Fibroblast of skin of right quadriceps (primary cell): ENCODE measurements at places on chromosomes 11 and 22.
A peak's percentile ranks its signal among the peaks of the same experiment; 100 is the strongest.

- no peak for DNase-seq
These were observed 311 bp downstream of the APBB1 start for GRCh38 chr11:6418557-6419008.

GRCh38 chr11:29448246-29448877 is 568.5 kb downstream of the KCNA4 start:
- peak; percentile 20 for DNase-seq

DNA sequence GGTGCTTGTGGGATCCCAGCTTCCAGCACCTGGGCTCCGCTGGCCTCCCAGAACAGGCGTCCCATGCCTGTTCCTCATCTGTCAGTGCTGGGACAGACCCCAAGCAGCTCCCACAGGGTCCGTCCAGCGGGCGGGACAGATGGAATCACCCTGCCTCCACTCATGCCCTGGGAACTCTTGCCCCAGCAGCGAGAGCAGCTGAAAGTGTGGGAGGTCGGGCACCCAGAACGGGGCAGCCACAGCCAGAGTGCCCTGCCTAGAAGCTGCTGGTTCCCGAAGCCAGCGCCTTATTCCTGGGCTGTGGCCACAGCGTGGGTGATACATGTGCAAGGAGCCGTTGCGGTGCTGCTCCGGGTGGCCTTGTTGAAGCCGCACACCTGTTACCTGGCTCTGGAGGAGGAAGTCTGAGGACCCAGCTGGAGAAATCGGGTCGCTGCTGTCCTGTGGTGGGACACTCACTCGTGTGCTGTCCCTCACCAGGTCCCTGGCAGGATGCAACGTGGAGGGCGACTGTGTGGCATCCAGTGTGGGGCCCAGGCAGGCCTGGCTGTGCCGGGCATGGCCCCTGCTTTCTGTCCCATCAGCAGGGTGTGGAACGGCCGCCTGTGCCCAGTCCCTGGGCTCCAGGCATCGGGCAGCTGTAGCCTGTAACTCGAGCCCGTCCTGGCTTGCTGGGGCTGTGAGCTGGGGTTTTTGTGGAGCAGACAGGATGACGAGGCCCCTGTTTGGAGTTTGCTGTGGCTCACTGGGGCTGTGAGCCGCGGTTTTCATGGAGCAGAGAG is 16.2 kb downstream of the GRAMD4 start:
- no peak for DNase-seq

GRCh38 chr22:17370766-17371432 is 1.6 kb downstream of the CECR2 start:
- DNase-seq: no peak

DNA sequence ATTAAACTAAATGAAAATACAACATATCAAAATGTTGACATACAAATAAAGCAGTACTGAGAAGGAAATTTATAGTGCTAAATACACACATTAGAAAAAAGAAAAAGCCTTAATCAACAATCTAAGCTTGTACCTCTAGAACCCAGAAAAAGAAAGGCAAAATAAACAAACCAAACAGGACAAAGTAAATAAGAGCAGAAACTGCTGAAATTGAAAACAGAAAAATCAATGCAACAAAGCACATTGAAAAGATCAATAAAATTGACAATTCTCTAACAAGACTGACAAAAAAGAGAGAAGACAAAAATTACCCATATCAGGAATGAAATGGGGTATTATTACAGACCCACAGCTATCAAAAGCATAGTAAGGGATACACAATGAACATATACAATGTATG is 21.0 kb downstream of the DCUN1D5 start:
- DNase-seq: no peak

GRCh38 chr22:26463101-26463661 is 20.4 kb downstream of the HPS4 start:
- DNase-seq: no peak

GRCh38 chr11:120303004-120303637 is 22.0 kb upstream of the TLCD5 start:
- DNase-seq: peak; percentile 58

- no peak for DNase-seq
These were observed 11.2 kb upstream of the MUC6 start for GRCh38 chr11:1047595-1048156.

DNA sequence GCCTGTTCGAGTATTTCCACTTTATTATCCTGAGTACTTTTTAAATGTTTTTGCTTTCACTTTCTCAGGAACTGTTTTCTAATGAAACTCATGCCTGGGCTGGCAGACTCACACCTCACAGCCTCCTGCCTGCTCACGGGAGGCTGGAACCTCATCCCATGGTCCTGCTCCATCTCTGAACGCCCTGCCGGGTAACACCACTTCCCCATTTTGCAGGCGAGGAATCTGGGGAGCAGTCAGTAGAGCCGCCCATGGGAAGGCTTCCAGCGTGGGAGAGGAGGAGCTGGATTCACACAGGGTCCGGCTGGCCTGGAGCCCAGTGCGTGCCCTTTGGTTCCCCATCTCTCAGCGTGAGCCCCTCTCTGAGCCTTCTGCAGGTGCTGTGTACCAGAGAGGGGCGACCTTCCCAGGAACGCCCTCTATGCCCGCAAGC is 53.6 kb downstream of the SCUBE1 start:
- DNase-seq: no peak

DNA sequence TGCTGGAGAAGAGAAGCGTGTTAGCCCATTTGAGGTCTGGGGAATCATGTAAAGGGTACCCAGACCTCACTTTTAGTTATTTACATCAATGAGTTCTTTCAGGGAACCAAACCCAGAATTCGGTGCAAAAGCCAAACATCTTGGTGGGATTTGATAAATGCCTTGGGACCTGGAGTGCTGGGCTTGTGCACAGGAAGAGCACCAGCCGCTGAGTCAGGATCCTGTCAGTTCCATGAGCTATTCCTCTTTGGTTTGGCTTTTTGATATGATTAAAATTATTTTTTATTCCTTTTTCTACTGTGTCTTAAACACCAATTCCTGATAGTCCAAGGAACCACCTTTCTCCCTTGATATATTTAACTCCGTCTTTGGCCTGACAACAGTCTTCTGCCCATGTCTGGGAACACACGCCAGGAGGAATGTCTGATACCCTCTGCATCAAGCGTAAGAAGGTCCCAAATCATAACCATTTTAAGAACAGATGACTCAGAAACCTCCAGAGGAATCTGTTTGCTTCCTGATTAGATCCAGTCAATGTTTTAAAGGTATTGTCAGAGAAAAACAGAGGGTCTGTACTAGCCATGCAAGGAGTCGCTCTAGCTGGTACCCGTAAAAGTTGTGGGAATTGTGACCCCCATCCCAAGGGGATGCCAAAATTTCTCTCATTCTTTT is 65.2 kb downstream of the ALX4 start:
- peak; percentile 54 for DNase-seq

- DNase-seq: no peak
These were observed 19.1 kb upstream of the FDX1 start for GRCh38 chr11:110410651-110411050.

DNA sequence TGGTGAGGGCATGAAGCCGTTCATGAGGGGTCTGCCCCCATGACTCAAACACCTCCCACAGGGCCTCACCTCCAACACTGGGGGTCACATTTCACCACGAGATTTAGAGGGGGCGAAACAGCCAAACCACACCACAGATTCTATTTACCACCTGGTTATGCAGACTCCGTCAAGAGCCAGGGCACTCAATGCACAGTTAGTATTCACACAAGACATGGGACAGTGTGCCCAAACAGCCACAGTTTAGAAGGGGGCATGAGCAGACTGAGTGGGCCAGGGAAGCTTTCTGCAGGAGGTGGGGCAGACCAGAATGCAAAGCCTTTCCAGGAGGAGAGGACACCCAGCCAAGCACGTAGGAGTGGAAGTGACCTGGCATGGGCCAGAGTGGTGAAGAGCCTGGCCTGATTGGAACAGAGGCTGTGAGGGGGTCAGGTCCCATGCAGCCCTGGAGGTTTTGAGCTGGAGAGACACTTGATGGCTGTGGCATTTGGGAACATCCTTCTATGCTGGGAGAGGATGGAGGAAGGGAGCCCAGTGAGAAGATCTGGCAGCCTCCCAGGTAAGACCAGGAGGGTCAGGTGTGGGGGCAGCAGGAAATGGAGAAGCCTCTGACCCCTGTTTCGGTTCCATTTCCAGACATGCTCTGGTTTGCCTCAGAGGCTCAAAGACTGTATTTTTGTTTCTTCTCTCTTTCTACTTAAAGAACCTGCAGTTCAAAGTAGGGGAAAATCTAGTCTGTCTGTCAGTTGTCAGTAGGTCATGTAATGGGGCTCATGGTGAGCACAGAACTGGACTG is 199.1 kb upstream of the NCAM1 start:
- no peak for DNase-seq

DNA sequence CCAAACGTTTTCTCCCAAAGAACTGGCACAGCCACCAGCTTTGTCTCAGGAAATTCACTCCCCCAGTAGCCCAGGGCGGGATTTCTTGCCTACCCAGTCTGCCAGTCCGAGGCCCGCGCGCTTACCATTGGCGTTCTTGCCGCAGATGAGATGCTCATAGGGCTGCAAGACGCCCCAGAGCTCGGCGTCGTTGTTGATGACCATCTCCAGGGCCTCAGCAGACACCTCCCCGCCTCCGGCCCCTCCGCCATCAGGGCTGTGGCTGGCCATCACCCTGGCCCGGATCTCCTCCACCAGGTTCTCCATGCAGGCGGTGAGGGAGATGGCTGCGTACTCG is 1.3 kb downstream of the ABTB2 start:
- no peak for DNase-seq

DNA sequence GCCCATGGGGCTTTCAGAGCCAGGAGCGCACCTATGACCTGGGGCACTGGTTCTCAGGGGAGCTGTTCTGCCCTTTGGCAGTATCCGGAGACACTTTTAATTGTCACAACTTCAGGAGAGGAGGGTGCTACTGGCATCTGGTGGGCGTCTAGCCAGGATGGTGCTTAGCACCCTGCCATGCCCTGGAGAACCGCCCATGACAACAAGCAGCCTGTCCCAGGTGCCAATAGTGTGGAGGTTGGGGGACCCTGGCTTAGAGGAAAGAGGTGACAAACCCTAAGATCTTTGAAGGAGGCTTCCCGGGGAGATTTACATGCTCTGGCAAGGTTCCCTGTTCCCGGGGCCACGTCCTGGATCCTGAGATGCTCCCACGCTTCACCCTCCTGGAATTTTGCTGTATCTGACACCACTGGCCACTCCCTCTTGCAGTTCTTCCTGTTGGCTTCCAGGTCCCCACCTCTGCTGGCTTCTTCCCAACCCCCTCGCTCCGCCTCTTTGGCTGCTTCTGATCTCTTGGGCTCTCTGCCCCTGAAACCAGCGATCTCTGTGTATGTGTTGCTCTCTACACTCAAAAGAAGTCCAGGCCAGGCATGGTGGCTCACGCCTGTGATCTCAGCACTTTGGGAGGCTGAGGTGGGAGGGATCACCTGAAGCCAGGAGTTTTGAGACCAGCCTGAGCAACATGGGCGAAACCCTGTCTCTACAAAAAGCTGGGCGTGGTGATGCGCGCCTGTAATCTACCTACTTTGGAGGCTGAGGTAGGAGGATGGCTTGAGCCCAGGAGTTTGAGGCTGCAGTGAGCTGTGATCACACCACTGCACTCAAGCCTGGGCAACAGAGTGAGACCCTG is 31.1 kb downstream of the FADS3 start:
- DNase-seq: peak; percentile 23

DNA sequence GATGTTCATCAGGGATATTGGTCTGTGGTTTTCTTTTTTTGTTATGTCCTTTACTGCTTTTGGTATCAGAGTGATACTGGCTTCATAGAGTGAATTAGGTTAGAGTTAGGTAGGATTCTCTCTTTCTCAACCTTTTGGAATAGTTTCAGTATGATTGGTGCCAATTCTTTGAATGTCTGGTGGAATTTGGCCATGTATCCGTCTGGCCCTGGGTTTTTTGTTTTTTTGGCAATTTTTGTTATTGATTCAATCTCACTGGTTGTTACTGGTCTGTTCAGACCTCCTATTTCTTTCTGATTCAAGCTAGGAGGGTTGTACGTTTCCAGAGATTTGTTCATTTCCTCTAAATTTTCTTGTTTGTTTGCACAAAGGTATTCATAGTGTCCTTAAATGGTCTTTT is 54.4 kb downstream of the ATXN10 start:
- DNase-seq: no peak

DNA sequence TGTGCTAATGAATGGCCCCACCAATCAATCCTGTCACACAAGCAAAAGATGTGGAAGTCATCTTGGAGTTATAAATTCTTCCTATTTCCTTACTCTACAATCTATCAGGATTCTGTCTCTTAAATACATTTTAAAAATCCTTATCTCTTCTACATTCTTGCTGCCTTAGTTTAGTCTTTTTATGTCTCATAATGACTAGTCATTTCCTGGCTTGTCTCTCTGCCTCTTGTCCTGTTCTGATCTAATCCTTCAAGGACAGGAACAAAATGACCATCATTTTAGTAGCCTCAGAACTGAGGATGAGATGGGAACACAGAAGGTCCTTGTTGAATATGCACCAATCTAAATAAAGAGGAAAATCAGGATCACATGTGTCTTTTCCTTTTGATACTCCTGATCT is 56.6 kb upstream of the LIN7C start:
- DNase-seq: peak; percentile 44

DNA sequence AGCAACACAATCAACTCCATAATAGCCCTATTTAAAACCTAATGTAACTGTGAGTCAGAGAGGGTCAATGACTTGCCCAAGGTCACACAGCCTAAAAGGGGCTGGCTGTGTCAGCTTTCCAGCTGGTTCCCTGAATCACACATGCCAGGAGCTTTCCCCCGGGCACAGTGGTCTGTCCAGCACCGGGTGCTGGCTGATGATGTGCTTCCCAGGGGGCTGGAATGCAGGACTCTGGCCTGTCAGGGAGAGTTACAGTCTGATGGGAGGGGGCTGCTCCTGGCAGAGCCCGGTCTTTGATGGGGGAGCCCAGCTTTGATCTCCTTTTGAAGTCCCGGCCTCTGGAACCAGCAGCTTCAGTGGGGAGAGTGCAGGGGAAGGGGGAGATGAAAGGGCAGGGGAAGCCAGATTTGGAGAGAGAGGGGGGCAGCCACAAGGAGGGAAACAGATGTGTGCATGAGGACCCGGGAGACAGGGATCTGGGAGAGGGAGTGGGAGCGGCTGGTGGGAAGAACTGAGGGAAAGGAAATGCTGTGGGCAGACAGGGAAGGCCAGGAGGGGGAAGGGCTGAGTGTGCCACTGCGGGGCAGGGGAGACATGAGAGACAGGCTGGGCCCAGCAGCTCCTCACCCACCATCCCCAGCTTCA is 102.7 kb downstream of the NECTIN1 start:
- no peak for DNase-seq
